ENCODE measurements at places on chromosomes 4 and X. TPM values are rescaled to one million over a fixed set of nuclear protein-coding genes. Genes with fewer than 3 reads are reported as not detected.
A peak's percentile ranks its signal among the peaks of the same experiment; 100 is the strongest.

The JAKMIP1 gene
- 0.42 TPM for total RNA-seq

The CABS1 gene
- not detected for total RNA-seq

The TBC1D19 gene
- 4.6 TPM for total RNA-seq

The DOK7 gene
- total RNA-seq: 0.70 TPM

The TMSB15B gene
- total RNA-seq: 0.98 TPM

The CT83 gene
- not detected for total RNA-seq

The GAGE12F gene
- not detected for total RNA-seq

The CFAP47 gene
- not detected for total RNA-seq

The PRIMPOL gene
- total RNA-seq: 23.4 TPM

- DNase-seq: no peak
Measured at GRCh38 chr4:82553020-82553419, 8.8 kb downstream of the TMEM150C start.

DNA sequence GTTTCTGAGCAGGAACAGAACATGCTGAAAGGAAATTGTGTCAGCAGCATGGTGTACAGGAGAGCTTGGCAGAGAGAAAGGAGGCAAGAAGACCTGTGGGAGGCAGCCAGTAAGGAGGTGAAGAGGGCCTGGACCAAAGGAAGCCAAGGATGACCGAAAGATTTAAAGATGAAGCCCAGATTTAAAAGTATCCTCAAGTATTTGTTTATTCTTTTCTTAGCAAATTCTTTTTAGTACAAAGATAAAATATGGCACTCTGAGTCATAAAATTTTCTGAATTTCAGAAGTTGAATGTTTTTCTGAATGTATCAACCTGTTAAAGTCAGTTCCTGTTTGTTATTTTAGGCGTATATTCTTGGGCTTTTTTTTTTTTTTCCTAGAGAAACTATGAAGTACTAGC lies 3.5 kb downstream of the PKD2 start:
- no peak for DNase-seq

- DNase-seq: no peak
Measured at GRCh38 chr4:98560321-98560720, 98.1 kb downstream of the TSPAN5 start.

- DNase-seq: no peak
Measured at GRCh38 chrX:104430742-104431119, 135.3 kb upstream of the IL1RAPL2 start.

GRCh38 chrX:132480581-132481203 lies 8.1 kb downstream of the MBNL3 start:
- peak; percentile 64 for DNase-seq

DNA sequence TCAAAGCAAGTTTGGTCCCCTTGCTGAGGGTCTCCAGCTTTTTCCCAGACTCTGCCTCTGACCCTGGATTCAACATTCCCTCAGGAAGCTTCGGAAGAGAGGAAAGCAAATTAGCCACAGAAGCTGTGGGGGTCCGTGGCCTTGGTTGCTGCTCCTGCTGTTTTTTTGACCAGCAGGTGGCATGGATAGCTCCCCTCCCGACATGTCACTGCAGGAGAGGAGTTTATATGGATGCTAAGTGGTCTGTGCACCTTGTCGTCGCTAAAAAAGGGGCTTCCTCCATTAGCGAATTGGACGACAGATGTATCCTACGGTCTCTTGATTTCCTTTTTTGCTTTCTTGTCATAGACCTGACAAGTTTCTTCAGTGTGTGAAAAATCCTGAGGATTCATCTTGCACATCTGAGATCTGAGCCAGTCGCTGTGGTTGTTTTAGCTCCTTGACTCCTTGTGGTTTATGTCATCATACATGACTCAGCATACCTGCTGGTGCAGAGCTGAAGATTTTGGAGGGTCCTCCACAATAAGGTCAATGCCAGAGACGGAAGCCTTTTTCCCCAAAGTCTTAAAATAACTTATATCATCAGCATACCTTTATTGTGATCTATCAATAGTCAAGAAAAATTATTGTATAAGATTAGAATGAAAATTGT lies 70.2 kb downstream of the CD38 start:
- DNase-seq: no peak

DNA sequence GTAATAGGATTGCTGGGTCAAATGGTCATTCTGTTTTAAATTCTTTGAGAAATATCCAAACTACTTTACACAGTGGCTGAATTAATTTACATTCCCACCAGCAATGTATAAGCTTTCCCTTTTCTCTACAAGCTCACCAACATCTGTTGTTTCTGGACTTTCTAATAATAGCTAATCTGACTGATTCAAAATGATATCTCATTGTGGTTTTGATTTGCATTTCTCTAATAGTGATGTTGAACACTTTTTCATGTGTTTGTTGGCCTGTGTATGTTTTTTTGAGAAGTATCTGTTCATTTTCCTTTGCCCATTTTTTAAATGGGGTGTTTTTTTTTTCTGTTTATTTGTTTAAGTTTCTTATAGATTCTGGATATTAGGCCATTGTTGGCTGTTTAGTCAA lies 659.0 kb upstream of the GNPDA2 start:
- no peak for DNase-seq

GRCh38 chr4:141036786-141037185 lies 96.5 kb downstream of the RNF150 start:
- DNase-seq: no peak

- peak; percentile 97 for DNase-seq
Measured at GRCh38 chr4:127880763-127881562, at the start of gene PLK4. Gene PLK4, plus strand, starts transcription at chr4:127880893. Its CDS starts 242 bp downstream, at chr4:127881135.

- DNase-seq: no peak
Measured at GRCh38 chr4:115501656-115502055, 388.2 kb upstream of the NDST4 start.

DNA sequence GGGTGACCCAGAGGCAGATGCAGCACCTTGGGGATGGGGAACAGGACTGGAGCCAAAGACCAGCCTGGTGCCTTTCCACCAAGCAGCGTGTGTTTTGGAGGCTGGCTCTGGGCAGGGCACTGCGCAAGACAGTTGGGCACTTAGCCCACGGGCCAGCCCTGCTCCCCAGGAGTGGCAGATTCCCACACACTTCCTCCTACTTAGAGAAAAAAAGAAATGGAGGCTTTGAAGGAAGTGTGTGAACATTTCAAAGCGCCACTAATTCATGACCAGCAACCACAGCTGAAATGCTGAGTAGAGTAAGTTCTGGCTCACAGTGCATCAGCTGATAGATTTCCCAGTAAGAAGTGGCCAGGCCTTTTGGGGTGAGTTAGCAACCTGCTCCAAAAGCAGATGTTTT lies 54.9 kb upstream of the LGI2 start:
- DNase-seq: peak; percentile 59

DNA sequence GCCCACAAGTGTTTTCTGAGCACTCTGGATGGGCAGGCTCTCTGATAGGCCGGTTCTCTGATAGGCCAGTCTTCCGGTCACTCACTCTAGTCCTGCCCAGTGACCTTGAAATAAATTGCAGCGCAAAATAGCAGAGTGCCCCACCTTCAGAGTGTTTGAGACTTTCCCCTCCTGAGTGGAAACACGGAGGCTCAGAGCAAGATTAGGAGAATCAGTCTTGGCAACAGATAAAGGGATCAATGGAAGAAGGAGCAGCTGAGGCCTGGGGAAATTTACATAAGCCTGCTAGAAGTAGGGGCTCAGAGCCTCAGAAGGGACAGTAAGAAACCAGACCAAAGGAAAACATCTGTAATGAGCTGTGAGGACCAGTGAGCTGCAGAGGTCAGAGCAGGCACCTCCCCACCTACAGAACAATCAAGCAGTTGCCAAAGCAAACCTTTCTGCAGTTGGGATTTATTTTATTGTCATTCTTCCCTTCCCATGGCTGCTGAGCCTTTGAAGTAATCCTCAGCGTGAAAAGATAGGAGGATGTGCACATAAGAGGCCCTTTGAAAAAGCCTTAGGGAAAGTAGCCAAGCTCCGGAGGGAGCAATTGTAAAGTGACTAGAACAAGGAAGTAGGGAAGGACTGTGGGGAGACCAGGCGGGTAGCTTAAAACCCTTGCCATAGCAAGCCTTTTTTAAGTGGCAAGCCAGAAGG lies 89.1 kb upstream of the TSPAN5 start:
- peak; percentile 65 for DNase-seq

DNA sequence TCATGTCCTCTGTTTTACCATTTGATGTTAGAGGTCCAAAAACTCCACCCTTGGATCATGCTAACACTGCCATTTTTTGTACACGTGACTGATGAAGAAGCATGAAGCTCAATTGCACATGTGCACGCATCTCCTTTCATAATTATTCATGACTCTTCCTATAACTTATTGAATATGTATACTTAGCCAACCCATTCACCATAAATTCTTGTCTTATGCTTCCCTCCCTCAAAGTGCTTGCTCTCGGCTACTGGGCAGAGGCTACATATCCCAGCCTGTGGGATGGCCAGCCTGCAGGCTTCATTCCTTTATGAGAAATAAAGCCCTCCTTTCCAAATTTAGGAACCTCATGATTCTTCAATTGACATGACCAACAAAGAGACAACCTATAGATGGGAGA lies 17.5 kb upstream of the BMP15 start:
- DNase-seq: no peak

- DNase-seq: no peak
Measured at GRCh38 chr4:120855307-120856001, 67.1 kb downstream of the PRDM5 start.

DNA sequence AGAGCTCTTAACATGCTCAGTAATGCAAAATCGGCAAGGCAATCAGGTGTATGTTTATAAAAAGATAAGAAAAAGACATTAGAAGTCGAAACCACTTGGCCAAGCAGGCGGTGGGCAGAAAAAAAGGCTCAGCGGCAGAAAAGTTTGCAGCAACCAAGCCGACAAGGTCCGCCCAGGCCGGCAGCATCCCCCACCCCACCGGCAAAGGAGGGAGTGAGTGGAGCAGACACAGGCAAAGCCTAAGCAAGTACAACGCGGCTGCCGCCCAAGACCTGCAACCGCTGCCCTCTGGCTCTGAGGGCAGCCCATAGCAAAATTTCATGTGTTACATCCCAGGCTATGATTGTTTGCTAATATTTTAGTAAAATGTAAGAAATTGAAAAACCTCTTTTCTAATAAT lies 125.4 kb upstream of the ZCCHC13 start:
- DNase-seq: peak; percentile 13

DNA sequence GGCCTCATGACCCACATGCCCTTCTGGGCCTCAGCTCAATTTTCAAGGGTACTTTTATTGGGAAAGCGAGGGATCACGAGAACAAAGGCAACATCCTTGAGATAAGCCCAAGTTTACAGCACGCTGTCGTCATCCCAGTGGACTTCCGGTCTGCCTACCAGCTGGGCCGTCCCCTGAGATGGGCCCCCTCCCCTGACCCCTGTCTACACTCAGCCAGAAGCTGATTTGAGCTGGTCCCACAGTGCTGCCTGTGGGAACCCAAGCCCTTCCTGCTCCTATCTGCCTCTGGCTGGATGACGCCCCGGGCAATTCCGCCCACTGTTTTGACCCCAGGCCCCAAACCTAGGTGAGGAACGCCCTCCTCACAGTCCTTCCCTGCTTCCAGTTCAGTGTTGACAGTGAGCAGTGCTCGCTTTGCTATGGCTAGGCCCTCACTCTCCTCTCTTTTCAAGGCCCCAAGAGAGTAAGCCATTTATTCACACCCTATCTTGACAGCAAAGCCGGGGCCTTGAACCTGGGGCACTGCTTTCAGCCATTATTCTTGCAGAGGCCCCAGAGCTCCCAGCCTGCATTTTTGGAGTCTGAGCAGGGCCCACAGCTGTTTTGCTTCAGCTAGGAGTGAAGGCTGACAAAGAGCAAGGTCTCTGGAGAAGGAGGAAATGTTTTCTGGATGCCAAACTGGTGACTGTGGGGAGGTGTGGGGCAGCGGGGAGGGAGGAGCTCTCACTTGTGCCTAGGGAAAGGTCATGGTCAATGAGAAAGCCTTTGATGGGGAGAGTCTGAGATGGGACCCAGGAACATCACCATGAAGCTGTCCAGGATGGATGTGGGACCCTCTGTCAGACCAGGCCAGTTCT lies 164.6 kb upstream of the BCOR start:
- no peak for DNase-seq

DNA sequence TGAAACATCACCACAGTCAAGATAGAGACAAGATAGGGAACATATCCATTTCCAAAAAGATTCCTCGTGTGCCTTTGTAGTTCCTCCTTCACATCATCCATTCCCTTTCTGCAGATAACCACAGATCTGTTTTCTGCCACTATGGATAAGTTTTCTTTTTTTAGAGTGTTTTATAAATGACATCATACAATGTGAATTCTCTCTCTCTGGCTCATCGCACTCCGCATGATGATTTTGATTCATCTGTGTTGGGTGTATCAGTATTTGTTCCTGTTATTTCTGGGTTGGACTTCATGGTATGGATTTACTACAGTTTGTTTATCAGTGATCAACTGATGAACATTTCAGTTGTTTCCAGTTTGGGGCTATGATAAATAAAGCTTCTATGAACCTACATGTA lies 23.2 kb upstream of the ANXA3 start:
- no peak for DNase-seq

DNA sequence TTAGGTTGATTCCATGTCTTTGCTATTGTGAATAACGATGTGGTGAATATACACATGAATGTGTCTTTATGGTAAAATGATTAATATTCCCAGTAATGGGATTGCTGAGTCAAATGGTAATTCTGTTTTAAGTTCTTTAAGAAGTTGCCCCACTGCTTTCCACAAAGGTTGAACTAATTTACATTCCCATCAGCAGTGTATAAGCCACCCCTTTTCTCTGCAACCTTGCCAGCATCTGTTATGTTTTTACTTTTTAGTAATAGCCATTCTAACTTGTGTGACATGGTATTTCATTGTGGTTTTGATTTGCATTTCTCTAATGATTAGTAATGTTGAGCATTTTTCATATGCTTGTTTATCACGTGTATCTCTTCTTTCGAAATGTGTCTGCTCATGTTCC lies 503.3 kb downstream of the PCDH18 start:
- no peak for DNase-seq

GRCh38 chrX:150476164-150476699 lies 92.2 kb upstream of the MTM1 start:
- no peak for DNase-seq

GRCh38 chr4:123409334-123409733 lies 12.7 kb downstream of the SPRY1 start:
- DNase-seq: no peak

DNA sequence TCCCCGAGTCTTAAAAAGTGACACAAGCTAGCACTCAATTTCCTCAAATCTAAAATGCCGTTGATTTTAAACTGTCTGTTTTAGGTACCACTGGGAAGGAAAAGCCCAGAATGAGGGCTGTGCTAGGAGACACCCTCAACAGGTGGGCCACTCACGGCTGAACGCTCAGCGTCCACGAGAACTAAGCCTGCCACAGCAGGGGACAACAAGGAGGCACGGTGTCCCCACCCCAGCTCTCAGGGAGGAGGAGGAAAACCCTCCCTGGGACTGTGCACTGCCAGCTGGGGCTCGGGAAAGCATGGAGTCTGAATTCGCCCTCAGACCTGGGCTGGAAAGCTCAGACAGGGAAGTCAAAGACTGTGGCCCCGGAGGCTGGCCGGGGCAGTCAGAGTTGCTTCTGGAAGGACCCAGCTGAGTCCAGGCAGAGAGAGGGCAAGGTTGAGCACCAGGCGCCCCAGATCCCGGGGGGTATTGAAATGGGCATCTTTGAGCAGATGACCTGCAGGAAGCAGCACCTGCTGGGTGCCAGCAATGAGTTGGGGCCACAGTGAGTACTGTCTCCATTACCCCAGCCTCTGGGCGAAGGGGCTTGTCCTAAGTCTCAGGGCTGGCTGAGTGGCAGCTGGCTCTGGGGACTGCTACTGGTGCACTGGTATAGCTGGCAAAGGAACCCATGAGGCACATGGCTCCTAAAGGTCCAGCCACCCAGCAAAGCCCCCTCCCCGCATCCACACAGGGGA lies 769 bp upstream of the CPZ start:
- no peak for DNase-seq

GRCh38 chr4:26033389-26033788 lies 119.4 kb downstream of the SMIM20 start:
- DNase-seq: no peak

- DNase-seq: no peak
Measured at GRCh38 chr4:139392797-139393196, 61.1 kb upstream of the RAB33B start.
